Naive thymus-derived CD4-positive, alpha-beta T cell (primary cell): ENCODE measurements at places on chromosomes 6 and 20. TPM values are rescaled to one million over a fixed set of nuclear protein-coding genes. Genes with fewer than 3 reads are reported as not detected.

DNA sequence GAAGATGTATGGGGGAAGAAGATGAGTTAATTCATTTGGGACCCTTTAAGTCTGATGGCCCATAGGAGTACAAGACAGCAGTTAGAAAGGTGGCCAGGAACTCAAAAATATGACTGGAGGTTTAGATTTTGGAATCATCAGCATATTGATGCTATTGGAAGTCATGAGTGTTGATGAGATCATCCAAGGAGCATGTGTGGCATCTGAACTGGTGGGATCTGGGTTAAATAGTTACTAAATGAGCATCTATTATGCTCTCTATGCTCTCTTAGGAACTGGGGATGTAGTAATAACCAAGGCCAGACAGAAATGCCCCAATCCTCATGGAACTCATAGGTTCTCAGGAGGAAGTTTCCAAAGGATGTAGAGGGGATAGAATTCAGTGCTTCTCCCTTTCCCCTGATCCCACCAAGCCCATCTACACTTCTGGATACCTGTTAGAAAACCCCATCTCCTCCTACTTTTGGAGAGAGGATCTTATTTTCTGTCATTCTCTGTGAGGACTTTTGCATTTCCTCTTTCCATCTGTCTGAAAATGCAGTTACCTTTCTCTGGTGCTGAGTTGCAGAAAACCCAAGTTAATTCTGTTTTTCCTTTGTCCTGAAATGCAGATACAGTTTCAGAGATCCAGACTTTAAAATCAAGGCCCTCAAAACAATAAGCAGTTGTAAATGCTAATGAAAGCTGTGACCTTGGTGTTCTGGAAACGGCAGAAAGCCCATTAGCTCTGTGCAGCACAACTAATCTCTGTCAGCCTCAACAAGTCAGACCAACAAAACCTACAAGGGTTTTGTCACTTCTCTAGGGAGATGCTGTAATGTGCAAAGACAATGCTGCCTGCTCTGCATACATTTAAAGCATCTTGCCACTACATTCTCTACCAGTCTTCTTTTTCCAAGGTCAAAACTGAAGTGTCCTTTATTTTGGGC, 65.8 kb downstream of the TBC1D7 start:
- DNase-seq, result no peak

GRCh38 chr6:29755295-29755871, 32.1 kb downstream of the HLA-F start:
- DNase-seq, result no peak

HEBP2 gene
- 22.4 and 24.9 TPM in 2 replicates for total RNA-seq

TSHZ2 gene
- 42.5 TPM for total RNA-seq

GRCh38 chr6:25369433-25370177, 90.4 kb downstream of the CARMIL1 start:
- peak; percentile 58 for DNase-seq

CENPQ gene
- total RNA-seq, result 2.4 TPM

DNA sequence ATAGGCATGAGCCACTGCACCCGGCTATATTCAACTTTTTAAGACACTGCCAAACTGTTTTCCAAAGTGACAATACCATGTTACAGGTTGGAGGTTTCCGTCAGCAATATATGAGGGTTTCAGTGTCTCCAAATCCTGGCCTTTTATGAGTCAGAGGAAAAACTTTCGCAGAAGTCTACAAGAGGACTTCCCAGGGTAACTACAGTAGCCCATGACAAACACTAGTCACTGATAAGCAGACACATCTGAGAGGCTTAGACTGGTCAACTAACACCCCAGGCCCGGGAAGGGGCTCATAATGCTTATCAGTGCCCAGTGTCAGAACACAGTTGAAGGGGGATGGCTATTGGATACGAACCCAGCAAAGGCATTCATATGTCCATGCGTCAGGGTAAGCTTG, 85.4 kb downstream of the SOX4 start:
- DNase-seq, result no peak

SLC35D3 gene
- not detected for total RNA-seq

DNA sequence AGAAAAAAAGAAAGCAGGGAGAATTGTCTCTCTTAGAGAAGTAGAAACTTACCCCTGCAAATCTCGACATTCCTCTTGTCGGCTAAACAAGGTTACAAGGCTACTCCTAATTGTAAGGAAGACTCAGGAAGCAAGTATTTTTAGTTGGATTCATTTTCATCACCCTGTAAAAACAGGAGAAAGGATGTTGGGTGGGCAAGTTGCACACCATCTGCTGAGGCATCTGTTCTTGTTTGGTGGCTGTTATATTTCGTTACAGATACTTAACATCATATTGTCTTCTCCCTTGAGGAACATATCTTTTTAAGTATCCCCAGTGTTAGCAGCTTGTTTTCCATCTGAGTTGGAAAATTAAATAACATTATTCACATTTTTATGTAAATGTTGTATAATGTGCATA, 187.5 kb downstream of the PLCB4 start:
- no peak for DNase-seq

DNA sequence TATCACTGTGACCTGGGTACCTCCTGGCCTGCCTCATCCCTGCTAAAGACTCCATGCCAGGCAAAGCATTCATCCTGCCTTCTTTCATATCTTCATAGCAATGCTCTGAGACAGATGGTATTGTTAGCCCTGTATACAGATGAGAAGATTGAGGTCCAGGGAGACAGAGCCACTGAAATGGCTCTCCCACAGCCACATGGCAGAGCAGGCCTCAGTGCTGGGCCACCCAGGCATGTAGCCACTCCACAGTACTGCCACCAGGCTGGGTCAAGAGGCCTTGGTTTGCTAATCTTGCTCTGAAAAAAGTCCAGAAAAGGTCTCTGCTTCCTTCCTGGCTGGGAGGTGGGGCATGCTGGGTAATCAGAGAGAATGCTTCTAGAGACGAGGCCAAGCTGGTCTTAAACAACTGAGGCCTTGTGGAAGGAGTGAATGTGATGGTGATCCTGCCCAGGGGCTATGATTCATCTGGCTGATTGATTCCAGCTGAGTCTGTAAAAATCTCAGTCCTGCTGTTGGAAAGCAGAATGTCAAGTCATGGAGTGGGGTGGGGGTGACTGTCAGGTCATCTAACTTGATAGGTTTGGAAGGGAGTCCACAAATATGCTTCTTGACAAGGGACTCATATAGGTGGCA, 29.8 kb downstream of the HM13 start:
- DNase-seq, result no peak

DNA sequence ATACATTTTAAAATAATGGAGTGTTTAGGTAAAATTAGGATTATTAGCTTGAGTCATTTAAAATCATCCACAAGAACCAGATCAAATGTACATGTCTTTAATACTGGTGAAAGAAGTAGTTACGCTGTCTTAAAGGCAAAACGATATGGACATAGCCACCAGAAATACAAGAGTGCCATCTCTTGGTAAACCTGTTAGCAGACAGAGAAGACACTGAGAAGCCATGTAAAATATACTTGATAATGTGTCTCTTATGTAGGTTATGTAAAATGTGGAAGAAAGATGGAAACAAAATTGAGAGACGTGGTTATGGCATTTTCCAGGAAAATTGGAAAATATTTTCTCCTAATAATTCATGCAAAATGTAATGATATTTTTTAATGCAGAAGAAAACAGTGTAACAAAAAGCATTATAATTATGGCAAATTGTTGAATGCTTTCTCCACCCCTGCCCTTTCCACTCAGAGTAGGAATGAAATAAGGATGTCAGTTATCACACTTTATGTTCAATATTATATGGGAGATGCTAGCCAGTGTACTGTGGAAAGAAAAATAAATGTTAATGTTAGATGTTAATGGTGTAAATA, 12.2 kb upstream of the SLC17A2 start:
- DNase-seq, result no peak

GRCh38 chr6:7140631-7141378, 33.0 kb downstream of the RREB1 start:
- DNase-seq, result peak; percentile 78

DNA sequence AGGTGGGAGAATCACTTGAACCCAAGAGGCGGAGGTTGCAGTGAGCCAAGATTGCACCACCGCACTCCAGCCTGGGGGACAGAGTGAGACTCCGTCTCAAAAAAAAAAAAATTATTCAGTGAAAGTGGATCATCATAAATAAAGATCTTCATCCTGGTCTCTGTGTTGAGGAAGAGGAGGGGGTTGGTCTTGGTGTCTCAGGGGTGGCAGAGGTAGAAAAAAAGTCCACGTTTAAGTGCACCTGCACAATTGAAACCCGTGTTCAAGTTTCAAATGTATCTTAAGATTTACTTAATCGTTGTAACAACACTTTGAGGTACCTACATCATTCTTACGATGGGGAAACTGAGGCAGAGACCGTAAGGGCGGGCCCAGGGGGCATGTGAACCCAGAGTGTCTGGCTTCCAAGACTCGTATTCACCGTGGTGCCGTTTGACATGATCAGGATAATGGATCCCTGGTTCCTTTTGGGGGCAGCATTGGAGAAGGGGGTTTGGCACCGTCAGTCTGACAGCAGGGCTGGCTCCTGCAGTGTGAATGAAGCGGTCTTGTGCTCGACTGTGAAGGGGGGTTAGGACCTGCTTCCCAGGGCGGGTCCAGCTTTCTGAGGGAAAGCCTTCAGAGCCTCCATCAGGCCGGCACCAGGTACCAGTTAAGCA, 32.9 kb upstream of the ID1 start:
- peak; percentile 22 for DNase-seq

NKAIN2 gene
- not detected for total RNA-seq
